ENCODE measurements at places on chromosomes 3 and 15.

- no peak for DNase-seq
Measured at GRCh38 chr3:76855451-76855850, 184.4 kb upstream of the ROBO2 start.

- DNase-seq, result no peak
Measured at GRCh38 chr3:159783780-159784742, 204.6 kb upstream of the IL12A start.

- no peak for DNase-seq
Measured at GRCh38 chr3:25836579-25836978, 46.7 kb downstream of the OXSM start.

GRCh38 chr3:94019659-94020058 lies 8.7 kb downstream of the STX19 start:
- no peak for DNase-seq

GRCh38 chr15:33357845-33358244 lies 47.1 kb downstream of the RYR3 start:
- DNase-seq, result no peak

GRCh38 chr15:29822684-29823459 lies 604 bp upstream of the TJP1 start:
- peak; percentile 63 for DNase-seq

DNA sequence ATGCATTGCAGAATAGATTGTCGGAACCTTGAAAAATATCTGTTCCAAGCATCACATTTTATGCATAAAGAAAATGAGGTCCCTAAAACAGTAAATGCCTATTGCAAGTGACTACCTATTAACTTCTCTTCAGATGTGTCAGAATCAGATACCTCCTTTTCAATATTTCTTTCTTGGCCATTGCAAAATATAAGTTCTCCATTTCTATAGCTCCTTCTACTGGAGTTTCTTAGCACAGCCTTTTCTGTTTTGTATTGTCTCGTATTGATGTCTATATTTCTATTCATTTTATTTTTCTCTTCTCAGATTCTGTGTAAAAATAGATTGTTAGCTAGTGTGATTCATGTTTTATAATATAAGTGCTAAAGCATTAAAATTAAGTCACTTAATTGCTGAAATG lies 63.4 kb downstream of the PPARG start:
- no peak for DNase-seq

- DNase-seq, result no peak
Measured at GRCh38 chr15:64775551-64776401, at the start of gene RBPMS2. RBPMS2 (minus strand) TSS chr15:64775589; CDS start chr15:64775319, 270 bp downstream.

GRCh38 chr15:72796210-72796514 lies 12.6 kb upstream of the ADPGK start:
- no peak for DNase-seq

- DNase-seq, result no peak
Measured at GRCh38 chr3:75631541-75631940, 32.6 kb upstream of the FRG2C start.

DNA sequence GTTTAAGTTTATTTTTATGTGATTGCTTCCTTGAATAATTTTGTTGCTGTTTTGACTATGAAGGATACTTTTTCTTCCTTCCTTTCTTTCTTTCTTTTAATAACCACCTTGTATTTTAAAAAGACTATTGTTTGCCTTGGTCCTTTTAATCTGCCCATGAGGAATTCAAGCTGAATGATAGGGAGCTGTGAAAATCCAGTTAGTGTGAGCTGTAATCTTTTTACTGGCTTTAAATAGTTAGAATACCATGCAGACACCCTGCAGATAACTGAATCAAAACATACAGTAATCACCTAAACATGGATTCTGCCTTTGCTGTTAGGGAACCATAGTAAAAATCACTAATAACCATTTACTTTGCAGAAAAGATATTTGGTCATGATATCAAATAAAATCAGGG lies 110.7 kb downstream of the RSRC1 start:
- DNase-seq, result no peak

DNA sequence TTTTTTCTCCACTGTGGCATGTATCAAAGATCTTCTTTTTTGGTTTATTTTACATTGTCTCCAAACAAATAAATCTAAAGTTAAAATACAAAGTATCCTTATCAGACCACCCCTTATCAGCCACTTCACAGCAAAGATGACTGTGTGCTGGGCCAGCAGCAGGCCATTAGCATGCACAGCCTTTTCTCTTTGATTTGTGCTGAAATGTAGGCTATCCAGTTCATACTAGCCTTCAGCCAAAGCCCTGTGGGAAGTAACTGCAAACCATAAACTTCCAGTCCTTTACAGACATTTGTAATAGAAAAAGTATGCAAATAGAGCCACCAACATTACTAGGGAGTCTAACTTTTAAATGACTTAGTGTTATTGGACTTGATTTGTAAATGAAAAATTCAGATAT lies 816.3 kb downstream of the FHIT start:
- DNase-seq, result no peak

DNA sequence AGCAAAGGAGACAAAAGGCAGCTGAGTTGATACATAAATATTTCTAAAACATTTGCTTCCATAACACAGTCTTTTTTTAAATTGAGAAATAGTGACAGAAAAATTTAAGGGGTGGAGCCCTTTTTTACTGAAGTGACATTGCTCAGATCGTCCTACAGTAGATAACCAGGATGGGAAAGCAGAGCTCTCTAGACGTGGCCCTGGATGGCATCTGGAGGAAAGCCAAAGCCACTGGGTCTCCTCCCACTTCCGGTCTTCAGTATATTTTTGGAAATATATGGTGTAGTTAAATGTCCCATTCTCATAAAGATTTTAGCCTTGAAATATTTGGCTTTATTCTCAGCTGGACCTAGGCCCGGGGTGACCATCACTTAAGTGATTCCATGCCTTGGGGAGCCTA lies 326.1 kb downstream of the ZNF621 start:
- no peak for DNase-seq
